ENCODE measurements at places on chromosomes 11 and 22.

- DNase-seq = no peak
These were observed 124.2 kb downstream of the BRD1 start for GRCh38 chr22:49703505-49703904.

- DNase-seq = peak; percentile 1
These were observed 5.8 kb upstream of the SLC5A1 start for GRCh38 chr22:32037236-32037635.

GRCh38 chr11:118531597-118532084, 649 bp downstream of the TMEM25 start:
- no peak for DNase-seq

DNA sequence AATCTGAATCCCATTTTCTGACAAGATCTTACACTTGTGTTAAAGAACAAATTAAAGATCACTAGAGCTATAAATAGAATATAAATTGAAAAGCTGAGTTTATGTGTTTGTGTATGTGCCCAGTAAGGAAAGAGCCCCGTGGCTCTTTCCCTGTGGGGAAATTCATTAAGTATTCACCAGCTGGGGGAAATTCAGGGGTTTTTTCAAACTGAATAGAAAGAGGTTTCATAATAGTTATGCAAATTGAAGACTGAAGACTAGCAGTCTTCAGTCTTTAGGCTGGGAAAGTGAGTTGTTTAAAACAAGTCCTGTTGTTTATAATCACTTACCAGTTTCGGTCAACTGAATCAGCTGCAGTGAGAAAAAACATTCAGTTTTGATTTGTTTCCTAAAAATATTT, 11.3 kb upstream of the MS4A7 start:
- DNase-seq = no peak

- DNase-seq = no peak
These were observed 804.3 kb downstream of the OPCML start for GRCh38 chr11:132728026-132728425.

GRCh38 chr11:19027829-19028595, 32.5 kb downstream of the MRGPRX2 start:
- peak; percentile 45 for DNase-seq

DNA sequence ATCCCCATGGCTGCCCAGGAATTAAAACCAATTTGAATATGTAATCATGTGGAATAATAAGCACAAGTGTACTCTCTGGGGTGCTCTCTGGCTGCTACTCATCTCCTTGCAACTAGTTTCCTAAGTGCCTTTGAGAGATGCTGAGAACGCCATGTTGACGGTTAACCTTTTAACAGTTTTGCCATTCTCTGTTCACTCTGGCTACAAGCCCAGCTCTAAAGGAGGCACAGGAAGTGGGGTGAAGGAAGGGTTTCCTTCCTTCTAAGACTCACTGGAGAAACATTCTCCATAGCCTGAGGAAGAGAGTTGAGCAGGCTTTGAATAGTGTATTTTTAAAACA, 122.0 kb upstream of the ZC3H12C start:
- peak; percentile 84 for DNase-seq

DNA sequence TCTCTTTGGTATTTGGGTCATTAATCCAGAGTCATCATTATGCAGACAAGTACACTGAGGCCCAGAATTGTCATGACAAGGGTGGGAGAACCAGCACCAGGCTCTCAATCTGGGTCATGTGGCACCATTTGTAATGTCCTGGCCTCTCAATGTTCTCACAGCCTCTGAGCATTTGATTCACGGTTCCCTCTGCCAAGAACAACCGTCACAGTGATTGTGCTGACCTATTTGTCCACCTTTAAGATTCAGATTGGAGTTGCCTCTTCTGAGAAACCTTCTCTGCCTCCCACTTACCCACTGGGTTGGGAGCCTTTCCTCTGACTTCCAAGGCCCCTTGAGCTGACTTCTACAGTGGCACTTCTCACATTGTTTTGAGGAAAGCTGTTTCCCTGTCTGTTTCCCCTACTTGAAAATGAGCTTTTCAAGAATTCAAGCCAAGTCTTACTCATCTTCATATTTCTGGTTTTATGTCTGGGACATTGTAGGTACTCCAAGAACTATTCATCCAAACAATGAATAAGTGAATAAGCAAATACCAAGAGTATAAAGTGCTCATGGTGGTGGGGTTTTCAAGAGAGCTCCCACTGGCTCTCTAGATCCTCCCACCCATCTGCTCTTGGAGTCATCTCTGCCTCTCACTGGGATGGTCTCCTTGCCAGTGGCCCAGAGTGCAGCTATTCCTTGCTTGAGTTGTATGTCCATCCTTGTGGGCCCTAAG, 126.4 kb upstream of the E2F8 start:
- DNase-seq = peak; percentile 85

DNA sequence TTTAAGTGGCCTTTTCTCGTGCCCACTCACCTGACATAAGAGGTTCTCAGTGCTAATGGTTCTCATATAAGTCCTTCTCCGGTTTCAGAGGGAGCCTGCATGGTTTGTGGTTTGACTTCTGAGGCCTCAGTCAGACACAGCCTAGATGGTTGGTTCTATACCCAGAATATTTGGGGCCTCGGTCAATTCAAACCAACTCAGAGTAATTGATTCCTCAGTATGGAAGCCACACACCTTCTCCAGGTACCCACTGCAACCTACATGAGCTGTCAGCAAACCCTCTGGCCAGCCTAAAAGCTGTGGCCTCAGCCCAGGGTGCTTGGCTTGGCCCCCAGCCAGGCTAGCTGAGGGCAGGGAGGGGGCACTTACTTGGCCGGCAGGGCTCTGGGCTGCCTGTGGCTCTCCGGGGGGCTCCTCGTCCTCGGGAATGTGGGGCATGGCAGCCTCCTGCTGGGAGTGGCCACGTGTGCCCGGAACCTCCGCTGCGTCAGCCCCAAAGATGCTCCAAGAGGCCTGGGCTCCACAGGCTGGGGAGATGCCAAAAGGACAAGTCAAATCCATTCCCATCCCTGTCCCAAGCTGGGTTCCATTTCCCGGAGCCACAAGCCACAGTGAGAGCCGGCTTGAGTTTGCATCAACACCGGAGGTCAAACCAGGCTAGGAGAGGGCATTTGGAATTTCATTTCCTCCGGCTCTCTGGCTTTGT, 41.7 kb downstream of the IRAG1 start:
- DNase-seq = no peak

DNA sequence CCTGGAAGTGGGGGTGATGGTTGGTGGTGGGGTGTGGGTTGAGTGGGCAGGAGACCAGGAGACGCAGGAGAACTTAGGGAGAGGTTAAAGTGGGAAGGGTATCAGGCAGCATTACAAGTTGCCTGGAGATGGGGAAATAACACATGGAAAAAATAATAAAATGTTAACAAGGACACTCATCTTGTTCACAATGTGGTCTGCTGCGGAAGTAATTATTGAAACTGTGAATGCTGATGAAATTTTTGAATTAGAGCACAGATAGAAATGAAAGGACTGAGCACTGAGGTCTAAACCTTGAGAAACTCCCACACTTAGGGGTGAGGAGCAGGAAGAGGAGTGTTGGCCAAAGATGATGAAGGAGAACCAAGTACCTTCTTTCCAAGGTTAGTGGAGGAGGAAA, 346.0 kb upstream of the PLET1 start:
- no peak for DNase-seq

- DNase-seq = no peak
These were observed 35.6 kb downstream of the MYH9 start for GRCh38 chr22:36351921-36352802.

GRCh38 chr11:48055292-48056132, 75.2 kb downstream of the PTPRJ start:
- DNase-seq = peak; percentile 33

GRCh38 chr11:82738091-82738490, 4.4 kb upstream of the FAM181B start:
- DNase-seq = no peak

- peak; percentile 92 for DNase-seq
These were observed 872 bp downstream of the TMA7B start for GRCh38 chr22:39960791-39961746.

DNA sequence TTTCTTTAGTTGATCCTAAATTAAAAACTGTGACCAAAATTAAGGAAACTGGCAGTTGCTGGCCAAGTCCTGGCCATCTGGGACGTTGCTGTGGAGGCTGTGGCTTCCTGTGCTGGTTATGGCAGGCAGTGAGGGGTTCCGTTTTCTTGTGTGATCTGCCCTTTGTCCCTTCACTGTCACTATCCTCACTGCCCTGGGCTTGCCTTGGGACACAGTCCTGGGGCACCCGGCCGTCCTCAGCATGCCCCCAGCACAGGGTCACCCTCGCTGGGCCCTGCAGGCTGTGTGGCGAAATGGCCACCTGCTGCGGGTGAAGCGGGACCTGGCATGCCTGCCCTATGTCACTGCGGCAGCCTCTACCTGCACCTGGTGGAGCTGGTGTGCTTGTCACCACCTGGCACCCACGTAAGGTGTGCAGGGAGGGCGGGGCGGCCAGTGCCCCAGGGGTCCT, 52.5 kb upstream of the SLC22A12 start:
- no peak for DNase-seq

DNA sequence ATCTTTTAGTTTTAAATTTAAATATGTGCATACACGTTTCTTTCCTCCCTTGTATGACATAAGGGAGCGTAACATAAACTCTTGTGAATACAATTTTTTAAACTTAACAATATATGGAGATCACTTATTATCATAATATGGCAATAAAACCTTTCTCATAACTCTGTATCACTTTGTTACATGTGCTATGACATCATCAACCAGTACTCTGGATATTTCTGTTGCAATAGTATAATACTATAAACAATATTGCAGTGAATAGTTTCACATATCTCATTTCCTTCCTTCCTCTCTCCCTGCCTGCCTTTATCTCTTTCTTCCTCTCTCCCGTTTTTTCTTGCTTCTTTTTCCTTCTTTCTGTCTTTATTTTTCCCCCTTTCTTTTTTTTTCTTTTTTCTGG, 1278.0 kb upstream of the CNTN5 start:
- DNase-seq = no peak

- DNase-seq = no peak
These were observed 189.5 kb downstream of the DDX10 start for GRCh38 chr11:108854346-108854745.

DNA sequence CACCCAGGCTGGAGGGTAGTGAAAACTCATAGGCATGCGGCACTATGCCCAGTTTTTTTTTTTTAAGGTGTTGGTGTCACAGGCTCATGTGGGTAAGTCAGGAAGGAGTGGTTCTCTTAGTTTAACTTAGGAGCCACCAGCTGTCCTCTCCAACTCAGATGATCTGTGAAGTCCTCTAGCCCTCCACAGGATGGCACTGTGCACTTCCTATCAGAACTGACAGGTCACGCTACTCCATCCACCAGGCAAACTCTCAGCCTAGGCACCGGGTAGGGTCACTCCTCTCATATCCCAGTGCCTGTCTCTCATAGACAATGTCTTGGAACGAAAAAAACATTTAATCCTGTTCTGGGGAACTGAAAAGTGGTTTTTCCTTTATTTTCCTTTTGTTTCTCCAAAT, 16.5 kb downstream of the NAP1L4 start:
- DNase-seq = peak; percentile 54

DNA sequence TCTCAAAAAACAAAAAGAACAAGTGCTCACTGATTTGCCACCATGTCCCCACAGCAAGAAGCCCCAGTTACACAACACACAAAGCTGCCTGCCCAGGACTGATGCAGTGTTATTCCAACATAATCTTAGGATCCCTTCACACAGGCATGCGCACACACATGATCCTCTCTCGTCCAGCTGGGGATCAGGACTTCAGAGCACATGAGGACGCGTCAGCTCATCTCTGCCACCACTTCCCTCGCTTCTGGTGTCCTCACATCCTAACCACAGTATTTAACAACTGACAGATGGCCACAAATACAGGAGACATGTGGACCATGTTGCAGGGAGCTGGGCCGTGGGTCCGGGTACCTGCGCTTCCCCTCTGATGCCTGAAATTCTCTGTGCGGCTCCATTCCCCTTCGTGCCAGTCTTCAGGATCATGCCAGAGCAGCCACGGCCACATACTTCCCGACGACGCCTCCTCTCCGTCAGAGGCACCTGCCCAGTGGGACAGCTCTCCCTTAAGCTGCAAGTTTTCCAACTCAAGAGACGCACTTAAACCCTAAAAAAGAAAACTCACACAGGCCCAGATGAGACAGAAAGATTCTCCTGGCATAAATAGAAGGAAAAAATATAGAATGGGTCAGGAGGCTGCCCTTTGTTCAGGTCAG, 68.3 kb downstream of the PACSIN2 start:
- no peak for DNase-seq

DNA sequence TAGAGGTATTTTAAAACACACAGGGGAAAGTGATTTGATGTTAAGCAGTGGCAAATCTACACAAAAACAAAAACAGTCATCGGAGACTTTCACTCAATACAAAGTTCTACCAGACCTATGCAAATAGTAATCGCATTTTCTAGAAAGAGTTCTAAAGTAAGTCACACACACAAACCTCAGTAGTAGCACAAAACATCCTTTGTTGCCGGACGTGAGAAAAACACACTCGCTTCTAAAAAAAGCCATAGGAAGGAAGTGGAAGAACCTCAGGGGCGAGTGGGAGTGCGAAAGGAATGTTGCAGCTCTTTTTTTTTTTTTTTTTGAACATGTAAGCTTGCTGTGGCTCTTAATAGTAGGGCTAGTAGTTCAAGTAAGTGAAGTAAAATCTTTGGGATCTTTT, 88.9 kb downstream of the MAML2 start:
- DNase-seq = peak; percentile 83

- peak; percentile 48 for DNase-seq
These were observed 18.0 kb downstream of the MAPK1 start for GRCh38 chr22:21849489-21849888.

DNA sequence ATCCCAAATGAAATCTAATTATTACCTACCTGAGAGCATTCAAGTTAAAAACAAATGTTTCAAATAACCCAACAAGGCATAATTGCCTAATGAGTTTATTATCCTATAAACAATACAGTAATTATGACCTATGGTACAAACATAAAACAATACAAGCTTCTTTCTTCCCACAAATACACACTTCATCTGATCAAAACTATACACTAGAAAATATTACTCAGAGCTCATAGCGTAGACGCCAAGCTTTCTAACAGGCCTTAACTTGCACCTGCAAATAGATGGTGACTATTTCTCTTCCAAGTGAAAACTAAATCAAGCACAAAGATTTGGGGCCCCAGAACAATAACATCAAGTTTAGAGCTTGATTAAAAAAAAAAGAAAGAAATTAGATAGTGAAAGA, 78.1 kb downstream of the SOX6 start:
- no peak for DNase-seq

DNA sequence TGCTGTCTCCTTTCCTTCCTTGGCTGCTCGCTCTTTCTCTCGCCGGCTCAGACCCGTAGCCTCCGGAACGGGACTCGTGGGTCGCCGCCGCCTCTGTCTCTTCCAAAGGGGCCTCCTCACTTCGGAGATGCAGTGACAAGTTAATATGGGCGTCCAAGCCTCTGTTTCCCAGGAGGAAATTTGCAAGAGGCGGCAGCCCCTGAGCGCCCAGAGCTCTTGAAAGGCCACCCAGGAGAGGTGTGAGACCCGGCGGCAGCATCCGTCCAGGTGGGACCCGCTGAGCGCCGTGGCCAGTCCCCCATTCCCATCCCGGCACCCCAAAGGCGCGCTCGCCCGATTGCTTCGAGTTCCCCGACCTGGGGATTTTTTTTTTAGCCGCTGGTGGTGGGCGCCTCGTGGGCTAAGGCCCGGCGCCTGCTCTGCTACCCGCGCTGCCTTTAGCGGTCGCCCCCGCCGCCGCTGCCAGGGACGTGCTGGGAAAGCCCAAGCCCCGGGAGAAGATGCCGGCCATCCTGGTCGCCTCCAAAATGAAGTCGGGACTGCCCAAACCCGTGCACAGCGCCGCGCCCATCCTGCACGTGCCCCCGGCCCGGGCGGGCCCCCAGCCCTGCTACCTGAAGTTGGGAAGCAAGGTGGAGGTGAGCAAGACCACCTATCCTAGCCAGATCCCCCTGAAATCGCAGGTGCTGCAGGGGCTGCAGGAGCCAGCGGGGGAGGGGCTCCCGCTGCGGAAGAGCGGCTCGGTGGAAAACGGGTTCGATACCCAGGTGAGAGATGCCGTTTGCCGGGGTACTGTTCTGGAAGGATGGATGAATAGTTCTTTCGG, 772 bp downstream of the NAV2 start:
- DNase-seq = no peak
